ENCODE measurements at places on chromosomes 5 and 9.

GRCh38 chr5:146047396-146047795 lies 58.0 kb downstream of the PLAC8L1 start:
- peak; percentile 10 for DNase-seq

- DNase-seq, result no peak
These were observed 67.1 kb downstream of the ADAMTS12 start for GRCh38 chr5:33824516-33825195.

DNA sequence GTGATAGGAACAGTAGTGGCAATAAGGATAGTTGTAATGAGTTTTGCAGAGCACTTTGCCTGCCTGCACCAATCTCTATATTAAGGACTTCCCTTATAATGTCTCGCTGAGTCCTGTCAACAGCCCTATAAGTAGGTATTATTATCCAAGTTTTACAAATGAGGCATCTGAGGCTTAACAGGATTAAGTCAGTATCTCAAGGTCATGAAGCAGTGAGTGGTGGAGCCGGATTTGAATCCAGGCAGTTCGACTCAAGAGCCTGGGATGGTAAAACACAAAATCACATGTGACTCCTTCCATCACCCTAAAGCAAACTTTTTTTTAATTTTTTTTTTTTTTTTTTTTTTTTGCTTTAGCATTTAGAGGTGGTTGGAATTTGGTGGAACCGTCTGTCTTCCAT lies 59.0 kb upstream of the RARS1 start:
- no peak for DNase-seq

DNA sequence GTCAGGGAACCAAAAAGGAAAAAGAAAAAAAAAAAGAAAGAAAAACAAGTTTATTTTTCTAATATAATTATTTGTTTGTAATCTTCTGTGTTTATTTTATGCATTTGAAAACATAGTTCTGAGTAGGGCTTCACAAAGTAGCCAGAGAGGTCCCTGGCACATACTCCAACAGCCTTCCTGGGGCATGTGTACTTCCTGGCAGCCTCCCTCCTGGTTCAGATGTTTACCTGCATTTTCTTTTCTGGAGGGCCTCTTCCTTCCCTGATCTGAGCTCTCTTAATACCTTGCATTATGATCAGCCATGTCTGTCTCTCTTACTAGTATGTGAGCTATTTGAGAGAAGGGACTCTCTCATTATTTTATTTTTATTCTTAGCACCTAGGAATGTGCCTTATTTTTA lies 361.8 kb downstream of the KDM4C start:
- no peak for DNase-seq

DNA sequence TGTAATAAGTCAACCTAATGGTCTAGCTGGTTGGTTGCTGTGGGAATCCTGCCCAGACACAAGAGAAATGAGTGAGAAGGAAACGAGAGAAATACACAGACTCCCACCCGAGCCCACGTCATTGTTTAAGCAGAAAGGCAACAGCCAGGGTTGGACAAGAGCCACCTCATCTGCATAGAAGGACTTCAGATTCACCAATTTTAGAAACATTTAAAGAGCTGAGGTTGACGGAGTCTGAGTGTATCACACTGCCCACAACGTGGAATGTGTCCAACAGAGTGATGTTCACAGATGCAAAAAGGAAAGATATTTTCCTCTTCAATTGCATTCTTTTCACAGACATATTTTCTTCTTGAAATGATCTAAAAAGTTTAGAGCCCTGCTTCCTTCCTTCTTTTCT lies 349.5 kb downstream of the AGTPBP1 start:
- peak; percentile 6 for DNase-seq

DNA sequence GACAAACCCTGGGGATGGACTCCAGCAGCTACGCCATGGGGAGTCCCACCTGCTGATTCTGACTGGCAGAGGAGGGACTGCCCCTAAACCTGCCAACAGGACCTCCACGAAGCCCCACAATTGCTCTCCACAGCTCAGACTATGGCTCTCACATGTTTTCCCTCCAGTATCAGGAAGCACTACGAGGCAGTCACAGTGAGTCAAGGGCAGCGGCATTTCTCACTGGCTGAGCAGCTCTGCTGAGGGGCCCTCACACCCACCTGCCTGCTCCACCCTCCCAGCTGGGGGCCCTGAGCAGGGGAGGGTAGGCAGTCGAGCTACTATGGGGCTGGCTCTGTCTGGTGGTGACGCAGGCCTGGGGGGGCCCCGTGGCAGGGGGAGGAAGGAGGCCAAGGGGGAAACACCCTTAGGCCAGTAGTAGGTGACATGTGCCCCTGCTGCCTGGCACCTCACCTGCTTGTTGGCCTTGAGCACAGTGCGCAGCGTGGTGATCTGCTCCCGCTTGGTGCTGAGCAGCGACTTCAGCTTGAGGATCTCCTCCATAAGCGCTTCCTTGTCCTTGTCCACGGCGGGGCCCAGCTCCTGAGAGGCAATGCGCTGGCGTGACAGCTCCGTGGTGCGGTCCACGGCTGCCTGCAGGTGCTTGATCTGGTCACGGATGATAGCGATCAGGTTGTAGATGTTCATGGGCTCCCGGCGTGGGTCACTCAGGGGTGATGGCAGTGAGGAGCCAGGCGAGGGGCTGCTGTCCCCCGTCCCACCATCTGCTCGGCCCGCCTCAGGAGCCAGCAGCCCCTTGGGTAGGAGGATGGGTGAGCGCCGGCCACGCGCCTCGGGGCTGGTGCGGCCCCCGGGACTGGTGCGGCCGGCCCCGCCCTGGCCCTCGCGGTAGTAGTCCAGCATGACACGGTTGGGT lies 46.3 kb downstream of the BICD2 start:
- no peak for DNase-seq

GRCh38 chr9:99663856-99664255 lies 157.8 kb upstream of the NR4A3 start:
- no peak for DNase-seq

- no peak for DNase-seq
These were observed 243.8 kb downstream of the COX7C start for GRCh38 chr5:86861512-86861911.

Data from NCI-H2029 (cell line).